ENCODE measurements at places on chromosomes 13 and 19.

- DNase-seq, result no peak
Observed at GRCh38 chr13:101397742-101398141, 18.6 kb downstream of the NALCN start.

DNA sequence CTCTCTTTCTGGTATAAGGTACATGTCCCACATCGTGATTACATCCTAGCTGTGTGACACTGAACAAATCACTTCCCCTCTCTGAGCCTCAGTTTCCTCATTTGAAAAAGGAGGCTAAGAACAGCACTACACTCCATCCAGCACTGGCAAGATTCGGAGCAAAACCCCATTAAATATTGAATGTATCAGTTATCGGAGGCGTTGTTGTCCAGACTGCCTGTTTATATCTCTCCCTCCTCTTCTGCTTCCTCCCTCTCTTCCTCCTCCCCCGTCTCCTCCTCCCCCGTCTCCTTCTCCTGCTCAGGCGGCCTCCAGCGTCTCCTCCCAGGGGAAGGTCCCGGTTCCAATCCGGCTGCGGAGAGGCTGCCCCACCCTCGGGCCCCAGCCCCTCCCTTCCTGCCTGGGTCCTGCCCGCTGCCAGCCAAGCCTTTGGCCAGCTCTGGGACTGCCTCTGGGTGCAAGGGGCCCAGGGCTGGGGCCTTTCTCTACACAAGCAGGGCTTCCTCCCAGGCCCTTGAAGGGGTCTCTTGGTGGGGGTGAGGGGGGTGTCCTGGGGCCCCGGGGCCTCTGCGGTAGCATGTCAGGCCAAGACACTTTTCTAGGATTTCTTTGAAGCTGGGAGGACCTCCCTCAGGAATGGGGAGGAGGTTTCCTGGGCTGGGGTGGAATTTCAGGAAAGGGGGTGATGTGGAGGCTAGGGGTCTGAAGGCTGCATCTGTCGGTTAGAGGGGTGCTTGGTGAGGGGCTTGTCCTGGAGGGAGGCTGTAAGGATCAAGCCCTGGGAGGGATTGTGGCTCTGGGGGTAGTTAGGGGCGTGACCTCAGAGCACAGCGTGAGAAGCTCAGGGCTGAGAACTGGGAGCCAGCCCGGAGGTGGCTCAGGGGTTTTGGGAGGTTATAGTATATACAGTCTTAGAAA, 1.9 kb downstream of the RRAS start:
- DNase-seq, result no peak

DNA sequence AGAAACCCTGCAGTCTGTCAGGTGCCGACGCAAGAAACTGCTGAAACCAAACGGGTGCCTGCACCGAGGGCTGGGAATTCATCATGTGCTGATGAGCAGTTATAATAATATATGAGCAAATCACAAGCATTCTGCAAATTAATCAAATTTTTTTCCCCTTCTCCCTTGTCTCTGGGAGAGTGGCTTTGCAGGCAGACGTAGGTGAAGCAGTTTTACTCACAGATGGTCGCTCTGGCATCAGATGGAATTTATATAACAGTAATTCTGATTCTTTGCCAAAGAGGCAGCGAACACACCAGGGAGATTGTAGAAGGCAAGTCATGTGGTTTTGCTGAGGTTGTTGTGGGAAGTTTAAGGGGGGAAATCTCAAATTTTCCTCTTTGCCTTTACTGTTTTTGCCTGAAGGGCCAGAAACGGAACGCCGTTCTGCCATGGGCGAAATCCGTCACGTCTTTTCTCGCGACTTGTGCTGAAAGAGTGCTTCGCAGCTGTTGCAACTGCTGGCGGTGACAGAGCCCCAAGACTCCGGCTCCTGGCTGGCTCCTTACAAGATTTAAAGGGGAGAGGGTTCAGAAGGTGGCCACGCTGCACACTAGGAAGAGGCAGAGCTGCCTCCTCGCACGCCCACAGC, 320.1 kb downstream of the ZNF536 start:
- DNase-seq, result no peak

GRCh38 chr19:18939922-18940768, 872 bp downstream of the HOMER3 start:
- no peak for DNase-seq

DNA sequence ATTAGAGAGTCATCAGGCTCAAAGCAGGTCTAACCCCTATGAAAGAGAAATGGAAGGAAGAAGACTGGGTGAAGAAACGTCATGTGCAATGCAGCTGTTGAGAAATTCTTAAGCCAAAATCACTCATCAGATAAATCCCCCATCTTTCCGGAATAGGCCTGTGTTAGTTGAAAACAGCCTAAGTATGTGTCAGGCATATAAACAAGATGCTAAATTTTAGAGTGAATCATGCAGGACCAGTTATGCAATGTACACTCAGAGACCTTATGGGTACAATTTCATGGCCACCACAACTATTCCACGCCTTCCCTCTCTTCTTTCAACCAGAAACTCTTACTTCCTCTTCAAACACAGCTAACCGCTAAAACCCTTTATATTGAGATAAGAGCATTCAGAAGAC, 717.7 kb upstream of the ATXN8OS start:
- DNase-seq, result no peak

DNA sequence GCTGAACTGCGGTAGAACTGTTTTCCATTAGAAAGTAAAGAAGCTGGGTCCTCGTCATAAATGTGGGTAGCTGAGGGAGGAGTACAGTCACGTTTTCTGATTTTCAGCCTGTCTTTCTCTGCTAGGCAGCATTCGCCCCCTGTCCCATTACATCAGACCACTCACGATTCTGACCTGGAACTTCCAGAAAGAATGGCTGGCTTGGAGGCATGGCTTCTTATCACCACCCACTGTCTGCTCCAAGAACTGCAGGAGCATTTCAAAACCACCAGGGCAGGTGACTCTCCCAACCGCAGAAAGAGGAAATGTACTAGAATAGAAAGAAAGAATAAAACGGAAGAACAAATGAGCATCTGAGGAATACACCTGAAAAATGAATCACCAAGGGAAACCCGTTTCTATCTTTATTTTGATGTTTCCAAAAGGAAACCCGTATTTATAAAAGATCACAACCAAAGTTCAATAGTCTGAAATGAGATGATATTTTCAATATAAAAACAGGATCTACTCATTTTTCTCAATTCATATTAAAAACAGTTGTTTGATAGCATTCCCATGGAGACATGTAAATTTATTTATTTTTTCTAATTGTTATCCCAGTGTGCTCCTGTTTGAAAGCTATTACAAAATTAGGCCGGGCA, 22.1 kb upstream of the POMP start:
- peak; percentile 16 for DNase-seq

DNA sequence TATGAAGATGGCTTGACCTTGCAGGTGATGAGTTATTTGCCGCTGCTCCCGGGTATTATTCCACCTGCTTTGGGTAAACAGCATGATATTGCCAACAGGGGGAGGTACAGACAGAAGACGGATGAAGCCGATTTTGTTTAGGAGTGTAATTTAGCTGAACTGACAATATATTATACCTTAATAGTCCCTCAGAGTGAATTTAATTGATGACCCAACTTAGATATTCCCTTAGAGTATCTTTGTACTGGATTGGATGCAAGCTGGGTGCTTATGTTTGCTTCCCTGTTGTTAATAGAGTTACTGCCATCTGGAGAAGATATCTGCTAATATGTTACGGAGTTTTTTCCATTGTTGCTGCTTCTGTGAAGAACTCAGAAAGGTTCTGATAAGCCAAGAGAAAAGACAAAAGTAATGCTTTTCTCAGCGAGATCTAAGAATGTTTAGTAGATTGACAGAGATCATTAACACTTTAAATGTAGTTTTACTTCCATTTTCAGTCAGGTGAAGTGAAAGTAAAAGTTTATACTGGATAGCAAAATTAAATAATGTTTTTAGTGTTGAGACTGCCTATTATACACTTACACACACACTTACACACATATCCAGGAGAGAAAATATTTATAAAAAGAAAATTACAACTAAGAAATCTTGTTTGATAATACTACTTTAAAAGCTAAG, 2220.8 kb upstream of the PCDH20 start:
- no peak for DNase-seq

- DNase-seq, result no peak
Observed at GRCh38 chr13:42040730-42041010, 7.8 kb upstream of the DGKH start.

- DNase-seq, result no peak
Observed at GRCh38 chr13:98479496-98480003, 97.4 kb downstream of the STK24 start.

- DNase-seq, result peak; percentile 75
Observed at GRCh38 chr19:13212759-13213330, 62.6 kb downstream of the IER2 start.

DNA sequence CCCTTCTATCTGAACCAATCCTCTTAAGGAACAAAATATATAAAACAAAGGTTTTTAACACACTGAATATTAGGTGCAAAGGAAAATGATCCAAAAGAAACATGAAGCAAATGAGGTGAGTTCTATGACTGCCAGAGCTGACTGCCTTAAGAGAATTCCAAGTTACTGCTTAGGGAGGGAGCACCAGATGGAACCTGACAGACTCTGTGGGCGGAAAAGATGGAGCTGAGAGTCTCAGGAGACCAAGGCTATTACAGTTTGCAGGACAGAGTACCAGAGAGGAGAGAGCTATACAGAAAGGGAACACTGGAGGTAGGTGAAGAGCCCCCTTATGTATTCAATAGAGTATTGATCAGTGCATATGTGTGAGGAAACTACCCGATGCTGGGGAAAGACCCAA, 87.2 kb downstream of the B3GLCT start:
- DNase-seq, result no peak

DNA sequence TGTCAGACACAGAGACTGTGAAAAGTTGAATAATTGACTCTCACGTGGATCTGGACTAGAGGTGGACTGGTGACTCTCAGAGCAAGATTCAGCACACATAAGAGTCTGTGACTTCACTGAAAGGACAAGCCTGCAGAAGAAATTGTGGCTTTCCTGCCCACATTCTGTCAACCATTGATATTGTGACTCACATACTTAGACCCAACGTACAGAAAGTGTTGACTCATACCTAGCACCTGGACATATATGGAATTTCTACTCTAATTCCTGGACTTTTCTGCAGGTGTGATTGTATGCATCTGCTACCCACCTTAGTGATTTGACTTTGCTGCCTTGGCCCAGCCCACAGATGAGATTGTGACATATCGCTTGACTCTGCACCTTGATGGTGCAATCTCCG, 15.6 kb upstream of the ZNF730 start:
- DNase-seq, result no peak

DNA sequence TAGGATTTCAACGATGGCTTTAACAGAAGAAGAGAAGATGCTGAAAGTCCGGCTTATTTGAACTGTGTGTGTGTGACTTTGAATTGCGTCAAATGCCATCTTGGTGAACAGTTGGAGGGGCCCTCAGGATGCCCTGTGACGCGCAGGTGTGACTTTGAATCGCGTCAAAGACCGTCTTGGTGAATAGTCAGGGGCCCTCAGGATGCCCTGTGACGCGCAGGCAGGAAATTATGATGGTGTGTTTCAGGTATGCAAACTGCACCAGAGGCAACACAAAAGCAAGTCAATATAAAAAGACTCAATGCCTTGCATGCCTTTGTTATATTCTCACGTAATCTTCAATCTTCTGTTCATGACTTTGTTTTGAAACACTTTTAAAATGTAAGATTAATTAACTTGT, 29.2 kb downstream of the ATP11A start:
- no peak for DNase-seq

- DNase-seq, result no peak
Observed at GRCh38 chr19:32878988-32879387, 9.4 kb upstream of the SLC7A9 start.

- no peak for DNase-seq
Observed at GRCh38 chr19:3575260-3575741, 2.6 kb downstream of the HMG20B start.

DNA sequence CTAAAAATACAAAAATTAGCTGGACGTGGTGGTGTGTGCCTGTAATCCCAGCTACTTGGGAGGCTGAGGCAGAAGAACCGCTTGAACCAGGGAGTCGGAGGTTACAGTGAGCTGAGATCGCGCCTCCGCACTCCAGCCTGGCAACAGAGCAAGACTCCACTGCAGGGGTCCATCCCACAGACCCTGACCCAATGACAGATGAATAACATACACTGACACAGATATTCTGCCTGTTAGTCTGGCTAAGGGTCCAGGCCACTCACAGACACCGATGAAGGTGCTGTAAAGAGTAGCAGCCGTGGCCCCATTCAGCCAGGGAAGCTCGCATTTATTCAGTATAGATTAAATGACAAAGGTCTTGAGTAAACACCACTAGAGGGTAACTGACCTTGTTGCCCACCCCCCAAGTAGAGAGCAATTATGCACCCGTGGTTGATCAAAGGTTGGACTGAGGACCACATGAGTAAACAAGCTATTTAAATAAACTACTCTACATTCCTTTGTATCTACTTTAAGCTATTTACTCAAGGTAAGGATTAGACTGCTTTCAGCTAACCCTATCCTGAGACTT, 8.5 kb upstream of the CRYL1 start:
- DNase-seq, result no peak

- no peak for DNase-seq
Observed at GRCh38 chr13:78636495-78636894, 22.5 kb downstream of the OBI1 start.

GRCh38 chr19:6030214-6030507, 52.2 kb upstream of the RANBP3 start:
- no peak for DNase-seq

DNA sequence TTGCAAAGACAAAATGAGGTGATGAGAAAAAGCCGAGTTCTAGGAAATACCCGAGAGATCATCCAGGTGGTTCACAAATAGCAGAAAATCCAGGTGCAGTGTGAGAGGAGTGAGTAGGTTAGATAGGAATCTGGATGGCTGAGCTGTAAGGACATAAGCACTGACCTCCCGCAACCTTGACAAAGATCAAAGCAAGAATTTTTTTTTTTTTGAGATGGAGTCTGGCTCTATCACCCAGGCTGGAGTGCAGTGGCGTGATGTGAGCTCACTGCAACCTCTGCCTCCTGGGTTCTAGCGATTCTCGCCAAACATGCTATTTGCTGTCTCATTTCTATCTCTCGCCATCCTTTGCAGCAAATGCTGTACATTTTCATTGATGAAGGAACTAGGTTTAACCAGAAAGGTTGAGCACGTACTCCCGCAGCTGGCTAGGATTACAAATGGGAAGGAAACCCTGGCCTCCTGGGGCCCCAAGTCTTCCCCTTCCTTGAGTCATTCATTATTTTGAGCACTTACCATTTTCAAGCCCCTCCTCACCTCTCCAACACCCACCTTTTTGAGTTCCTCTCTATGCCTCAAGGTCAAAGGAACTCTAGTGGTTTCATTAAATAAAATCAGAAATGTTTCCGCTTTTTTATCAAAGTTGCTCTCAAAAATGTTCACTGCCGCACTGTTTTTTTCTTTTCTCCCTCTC, 38.8 kb downstream of the NLRP12 start:
- no peak for DNase-seq

- no peak for DNase-seq
Observed at GRCh38 chr13:30565658-30566057, 52.1 kb upstream of the USPL1 start.

GRCh38 chr13:106498158-106498557, 37.3 kb downstream of the EFNB2 start:
- DNase-seq, result no peak

- no peak for DNase-seq
Observed at GRCh38 chr13:75226092-75226491, 255.9 kb downstream of the TBC1D4 start.
